ENCODE measurements at places on chromosomes 3 and 15.
A peak's percentile ranks its signal among the peaks of the same experiment; 100 is the strongest.

DNA sequence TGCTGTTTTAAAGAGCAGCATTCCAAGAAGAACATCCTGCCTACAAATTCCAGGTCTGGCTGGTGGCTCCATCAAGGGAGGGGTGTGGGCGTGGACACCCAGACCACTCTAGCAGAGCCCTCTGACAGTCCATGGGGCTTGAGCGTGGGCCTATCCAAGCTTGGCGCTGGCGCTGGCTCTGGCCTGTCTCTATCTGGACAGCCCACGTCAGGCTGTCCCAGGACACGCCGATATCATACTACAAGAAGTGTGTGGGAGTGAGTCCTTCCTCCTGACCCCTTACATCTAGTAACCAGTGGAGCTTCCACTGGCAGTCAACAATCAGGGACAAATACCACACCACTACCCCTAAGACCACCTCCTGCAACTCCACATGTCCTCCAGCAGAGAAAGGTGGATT, 17.1 kb upstream of the DUSP7 start:
- no peak for DNase-seq

- no peak for DNase-seq
Observed at GRCh38 chr3:3516996-3517395, 282.2 kb upstream of the LRRN1 start.

DNA sequence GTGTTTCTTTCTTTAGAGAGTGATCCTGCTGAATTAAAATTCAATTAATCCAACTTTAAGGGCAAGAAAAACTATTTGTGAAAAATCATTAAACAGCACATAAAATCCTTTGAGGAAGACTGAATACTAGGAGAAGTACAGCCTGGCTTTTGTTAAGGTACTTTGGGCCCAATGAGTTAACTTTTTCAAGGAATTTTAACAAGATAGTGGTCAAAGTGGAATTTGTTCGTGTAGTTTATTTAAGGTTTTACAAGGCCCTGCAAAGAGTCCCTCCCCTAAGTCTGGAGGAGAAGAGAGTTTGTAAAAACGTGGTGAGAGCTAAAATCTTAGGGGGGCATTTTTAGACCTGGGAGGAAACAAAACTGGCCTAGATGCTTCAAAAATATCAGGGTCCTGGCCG, 26.0 kb upstream of the TRIM71 start:
- no peak for DNase-seq

DNA sequence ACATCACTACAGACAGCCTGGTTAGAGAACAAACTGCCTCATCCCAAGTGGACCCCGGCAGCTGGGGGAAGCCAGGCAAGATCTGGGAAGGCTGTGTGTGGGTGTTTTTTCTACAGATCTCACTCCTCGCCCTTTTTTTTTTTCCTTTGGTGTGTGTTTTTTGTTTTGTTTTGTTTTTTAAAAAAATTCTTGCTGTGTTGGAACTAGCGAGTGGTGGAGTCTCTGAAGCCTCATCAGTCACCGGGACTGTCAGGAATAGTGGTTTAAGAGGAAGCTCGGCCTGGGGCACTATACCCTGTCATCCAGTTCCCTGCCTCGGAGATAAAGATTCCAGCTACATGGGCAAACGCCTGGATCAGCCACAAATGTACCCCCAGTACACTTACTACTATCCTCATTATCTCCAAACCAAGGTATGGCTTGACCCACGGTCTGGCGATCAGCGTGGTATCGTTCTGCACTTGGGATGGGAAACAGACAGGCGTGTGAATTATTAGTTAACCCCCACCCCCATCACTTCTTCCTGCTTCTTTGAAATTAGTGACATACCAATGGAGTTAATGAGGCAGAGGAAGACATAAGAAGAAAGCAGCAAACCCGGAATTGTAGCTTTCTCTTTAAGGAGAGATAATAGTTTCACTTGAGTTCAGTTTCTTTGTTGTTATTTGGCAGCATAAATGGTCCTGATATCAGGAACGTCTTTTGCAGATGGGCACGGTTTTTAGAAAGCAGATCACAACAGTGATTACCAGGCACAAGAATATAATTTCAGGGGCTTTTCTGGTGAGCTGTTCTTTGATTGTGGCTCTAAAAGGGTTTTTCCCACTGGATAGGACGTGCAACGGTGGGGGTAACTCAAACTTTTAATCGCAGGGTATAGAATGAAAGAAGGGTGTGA, 722 bp downstream of the RBMS3 start:
- peak; percentile 75 for DNase-seq

DNA sequence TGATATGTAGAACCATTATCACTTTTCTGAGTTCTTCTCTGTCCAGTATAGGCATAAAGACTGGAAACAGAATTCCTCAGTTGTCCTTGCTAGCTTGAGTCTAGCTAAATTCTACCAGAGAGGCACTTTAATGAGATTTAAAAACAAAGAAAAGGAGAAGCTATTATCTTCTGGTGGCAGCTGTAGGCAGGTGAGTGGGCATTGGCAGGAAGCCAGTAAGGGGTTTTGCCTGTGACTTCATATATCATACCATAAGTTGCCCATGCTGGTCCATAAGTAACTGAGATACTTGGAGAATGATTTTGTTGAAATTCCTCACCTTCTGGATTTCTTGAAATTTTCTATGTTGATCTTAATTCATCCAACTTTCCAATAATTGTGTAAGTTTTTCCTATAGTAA, 402.3 kb upstream of the TGFBR2 start:
- DNase-seq, result no peak

DNA sequence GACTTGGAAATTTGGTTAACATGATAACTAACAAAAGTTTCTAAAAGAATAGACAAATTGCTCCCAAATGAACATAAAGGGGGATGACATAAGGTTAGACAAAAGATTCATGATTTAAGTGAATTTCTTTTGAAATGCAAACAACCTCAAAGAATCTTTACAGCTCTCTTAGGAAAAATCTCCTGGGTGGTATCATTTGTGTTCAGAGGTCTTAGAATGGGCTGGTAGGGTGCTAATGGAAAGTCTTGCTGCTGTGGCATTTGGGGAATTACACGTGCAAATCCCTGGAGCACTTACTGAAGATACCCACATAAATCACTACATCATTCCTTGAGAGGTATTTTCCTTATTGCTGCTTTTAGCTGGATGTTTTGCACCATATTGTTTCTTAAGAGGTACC, 14.4 kb upstream of the ROBO2 start:
- no peak for DNase-seq

GRCh38 chr3:169278092-169278491, 385.4 kb downstream of the MECOM start:
- DNase-seq, result no peak

DNA sequence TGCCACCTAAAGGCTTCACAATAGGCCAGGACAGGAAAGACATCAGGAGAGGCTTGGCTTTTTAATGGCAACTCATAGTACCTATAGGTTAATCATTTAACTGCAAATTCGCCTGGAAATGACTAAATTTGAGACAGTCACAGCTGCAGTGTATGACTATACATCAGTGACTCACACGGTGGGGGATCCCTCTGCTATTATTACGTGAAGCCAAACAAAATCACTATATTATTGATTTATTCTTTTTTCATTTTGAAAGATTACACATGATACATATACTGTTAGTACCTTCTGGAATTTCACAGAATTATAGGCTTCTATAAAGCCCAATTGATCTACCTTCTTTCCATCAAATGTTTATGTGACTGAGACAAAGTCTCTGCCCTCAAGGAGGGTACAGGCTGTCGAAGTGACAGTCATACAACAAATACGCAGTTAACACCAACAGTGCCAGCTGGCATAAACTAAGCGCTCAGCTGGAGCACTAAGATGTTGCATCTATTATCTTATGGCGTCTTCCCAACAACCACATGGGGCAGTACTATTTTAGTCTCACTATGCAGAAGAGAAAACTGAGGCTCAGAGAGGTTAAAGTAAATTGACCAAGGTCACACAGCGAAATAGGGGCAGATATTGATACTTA, 82.0 kb upstream of the LMOD3 start:
- no peak for DNase-seq

- no peak for DNase-seq
Observed at GRCh38 chr3:86175051-86175536, 815.9 kb downstream of the VGLL3 start.

- no peak for DNase-seq
Observed at GRCh38 chr3:15978801-15979200, 181.0 kb upstream of the ANKRD28 start.

DNA sequence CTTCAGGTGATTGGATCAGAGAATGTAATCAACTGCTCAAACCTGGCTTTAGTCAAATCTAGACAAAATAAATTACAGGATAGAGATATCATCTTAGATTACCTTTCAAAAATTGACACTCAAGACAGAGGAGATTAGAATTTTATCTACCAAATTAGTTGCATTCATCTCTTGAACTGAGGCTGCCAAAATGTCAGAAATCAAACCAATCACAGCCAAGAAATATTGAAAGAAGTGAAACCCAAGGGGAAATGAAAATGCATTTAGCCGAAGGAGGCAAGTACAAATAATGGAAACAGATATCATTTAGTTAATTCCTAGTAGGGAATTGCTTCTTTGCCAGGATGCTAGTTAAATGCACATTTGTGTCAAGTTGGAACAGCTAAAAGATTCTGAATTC, 261.1 kb upstream of the PDZRN3 start:
- no peak for DNase-seq

DNA sequence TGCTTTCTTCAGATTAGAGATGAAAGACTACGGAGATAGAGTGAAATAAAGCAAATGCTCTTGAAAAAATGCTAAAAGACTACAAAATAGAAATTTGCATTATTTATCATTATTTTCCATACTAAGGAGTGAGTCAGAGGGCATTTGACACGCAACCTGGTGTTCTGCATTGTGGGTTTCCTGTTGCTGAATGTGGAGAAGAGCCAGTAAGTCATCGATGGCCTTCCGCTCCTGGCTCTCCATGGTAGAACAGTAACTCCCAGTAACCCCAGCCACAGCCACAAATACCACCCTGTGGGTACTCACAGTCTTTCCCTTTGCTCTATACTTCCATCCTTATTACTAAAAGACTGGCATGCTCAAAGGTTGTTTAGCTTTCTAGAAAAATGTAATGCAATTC, 61.5 kb downstream of the CGGBP1 start:
- no peak for DNase-seq

DNA sequence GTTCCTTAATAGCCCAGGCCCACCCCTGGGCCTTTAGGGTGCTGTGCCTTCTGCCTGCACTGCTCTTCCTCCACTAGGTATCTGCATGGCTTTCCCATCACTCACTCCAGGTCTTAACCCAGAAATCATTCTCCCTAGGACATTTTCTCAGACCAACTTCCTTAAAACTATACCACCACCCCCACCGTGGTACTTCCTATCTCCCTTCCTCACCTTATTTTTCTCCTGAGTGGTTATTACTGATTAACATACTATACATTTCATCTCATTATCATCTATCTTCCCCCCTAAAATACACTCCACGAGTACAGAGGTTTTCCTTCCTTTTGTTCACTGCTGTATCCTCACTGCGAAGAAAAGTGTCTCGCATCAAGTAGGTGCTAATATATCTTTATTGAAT, 115.2 kb downstream of the ANO10 start:
- no peak for DNase-seq

GRCh38 chr3:191721990-191722389, 261.0 kb downstream of the PYDC2 start:
- DNase-seq, result no peak

GRCh38 chr3:118354556-118354955, 680.1 kb downstream of the IGSF11 start:
- no peak for DNase-seq

DNA sequence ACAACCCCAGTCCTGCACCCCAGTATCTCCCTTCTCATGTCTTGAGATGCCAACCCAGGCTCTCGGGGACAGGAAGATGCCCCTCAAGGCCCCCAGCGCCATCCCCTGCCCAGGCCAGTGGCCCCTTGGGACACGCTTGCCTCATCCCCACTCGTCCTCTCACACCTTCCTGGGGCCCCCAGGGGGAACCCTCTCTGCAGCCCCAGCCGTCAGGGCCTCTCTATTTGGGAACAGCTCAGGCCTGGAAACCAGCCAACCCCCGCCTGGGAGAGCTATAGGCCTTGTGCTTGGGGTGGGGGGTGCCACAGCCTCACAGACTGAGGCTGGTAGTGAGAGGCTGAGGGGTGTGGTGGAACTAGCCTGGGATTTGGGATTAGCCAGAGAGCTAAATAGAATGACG, 7.8 kb downstream of the LINGO1 start:
- no peak for DNase-seq

DNA sequence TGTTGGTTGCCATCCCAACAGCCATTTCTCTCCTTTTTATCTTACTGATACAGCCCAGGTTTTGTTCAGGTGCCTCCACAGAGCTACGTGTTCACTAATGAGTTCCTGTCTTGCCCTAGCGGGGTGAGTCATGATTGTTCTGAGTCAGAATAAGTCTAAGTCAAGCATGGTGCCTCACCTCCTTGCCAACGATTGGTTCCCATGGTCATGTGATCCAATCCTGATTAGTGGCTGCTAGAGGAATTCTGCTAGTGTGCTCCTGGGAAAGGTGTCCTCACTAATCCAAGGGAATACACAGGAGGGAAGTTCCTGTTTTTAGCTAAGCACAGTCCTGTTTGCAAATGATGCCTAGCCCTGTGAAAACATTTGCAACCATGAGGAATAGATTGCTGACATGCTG, 99.8 kb downstream of the NSUN3 start:
- no peak for DNase-seq

DNA sequence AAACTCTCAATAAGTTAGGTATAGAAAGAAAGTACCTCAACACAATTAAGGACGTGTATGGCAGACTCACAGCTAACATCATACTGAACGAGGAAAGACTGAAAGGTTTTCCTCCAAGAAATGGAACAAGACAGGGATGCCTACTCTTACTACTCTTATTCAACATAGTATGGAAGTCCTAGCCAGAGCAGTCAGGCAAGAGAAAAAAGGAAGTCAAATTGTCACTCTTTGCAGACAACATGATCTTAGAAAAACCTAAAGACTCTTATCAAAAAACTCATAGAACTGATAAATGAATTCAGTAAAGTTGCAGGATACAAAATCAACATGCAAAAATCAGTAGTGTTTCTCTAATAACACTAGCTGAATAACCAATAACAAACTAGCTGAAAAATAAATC, 96.0 kb downstream of the C3orf70 start:
- DNase-seq, result no peak

DNA sequence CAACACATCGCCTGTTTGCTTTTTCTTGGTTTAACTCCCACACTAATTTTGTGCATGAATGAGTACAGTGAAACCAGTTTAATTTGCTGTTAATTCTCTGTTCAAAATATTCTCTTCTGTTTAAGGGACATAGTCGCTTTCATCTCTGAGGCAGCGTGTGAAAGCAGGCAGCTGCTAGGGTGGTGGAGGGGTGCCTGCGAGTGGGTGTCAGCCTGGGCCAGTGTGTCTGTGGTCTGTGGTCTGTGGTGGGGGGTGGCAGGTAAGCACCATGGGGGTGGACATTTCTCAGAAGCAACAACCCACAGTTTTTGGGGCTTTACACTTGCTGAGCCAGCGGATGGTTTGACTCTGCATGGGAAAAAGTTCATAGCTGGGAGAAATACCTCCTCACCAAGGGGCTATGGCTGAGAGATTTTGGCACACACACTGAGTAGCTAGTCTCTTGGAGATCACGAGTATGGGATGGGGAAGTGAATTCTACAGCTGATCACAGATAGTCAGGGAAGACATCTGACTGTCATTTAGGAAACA, 109.2 kb downstream of the EPHB1 start:
- no peak for DNase-seq
